ENCODE measurements at places on chromosomes 2 and 18. TPM values are rescaled to one million over a fixed set of nuclear protein-coding genes. Genes with fewer than 3 reads are reported as not detected.

DNA sequence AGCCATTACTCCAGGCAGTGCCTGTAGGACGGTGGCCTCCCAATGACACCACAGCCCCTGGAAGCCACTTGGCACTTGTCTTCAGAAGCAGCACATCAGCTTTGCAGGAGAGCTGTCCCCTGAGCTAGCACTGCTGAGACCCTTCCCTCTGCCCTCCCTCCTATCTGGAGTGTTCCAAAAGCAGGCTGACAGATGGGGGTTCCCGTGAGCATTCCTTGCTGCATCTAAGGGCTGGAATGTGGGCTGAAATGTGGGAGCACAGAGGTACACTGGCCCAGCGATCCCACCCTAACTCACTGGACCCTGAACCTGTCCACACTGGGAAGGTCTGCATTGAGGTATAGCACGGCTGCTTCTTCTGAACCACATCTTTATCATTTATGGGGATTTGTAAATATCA is 230.1 kb downstream of the ANAPC1 start:
- DNase-seq, result no peak

DNA sequence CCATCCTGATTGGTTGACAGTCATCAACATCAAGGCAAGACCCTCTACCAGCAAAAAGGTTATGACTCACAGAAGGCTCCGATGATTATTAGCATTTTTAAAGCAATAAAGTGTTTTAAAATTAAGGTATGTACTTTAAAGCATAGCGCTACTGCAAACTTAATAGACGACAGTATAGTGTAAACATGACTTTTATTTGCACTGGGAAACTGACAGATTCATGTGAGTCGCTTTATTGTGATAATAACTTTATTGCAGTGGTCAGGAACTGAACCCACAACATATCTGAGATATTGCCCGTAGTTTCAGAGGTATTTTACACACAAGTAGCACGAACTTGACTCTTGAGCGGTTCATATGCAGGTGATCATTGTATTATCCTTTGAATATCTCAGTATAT is 249.1 kb downstream of the LTBP1 start:
- DNase-seq, result no peak

DNA sequence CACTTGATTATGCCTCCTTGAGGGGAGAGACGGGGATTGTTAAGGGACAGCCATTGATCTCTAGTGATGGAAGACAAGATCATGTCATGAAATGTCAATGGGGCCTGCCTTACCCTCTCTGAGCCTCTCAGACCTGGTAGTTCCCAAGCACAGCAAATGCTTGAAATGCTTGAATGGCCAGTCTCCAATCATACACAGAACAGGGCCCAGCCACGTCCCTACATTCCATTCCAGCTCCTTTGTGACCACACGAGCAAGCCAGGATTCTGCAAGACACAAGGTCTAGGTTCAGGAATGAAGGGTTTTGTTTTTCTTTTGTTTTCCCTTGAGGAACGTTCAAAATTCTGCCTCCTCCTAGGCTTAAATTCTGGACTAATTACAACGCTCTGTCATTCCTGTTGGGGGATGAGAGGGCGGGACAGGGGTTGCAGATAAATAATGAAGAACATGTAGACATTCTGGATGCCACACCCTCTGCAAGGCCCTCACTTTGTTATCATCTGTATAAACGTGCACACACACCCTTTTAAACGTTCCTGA is 98.1 kb upstream of the YPEL5 start:
- no peak for DNase-seq

- no peak for DNase-seq
Observed at GRCh38 chr2:158357699-158358098, 98.9 kb downstream of the CCDC148 start.

DNA sequence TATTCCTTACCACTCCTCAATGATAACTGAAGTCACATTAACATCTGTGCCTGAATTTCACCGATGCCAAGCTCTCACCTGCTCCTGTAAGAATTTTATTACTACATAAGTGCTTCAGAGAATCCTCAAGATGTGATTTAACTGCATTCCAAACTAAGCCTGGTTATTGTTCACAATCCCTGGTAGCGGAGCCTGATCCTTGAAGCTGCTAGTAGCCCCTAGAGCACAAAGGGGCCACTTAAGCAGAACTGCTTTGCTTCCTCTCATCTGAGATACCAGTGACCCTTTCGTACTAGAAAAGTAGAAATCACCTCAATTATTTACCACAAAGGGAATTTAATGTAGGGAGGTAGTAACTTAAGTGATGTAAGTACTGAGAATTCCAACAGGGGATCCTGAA is 529.6 kb downstream of the CPS1 start:
- no peak for DNase-seq

GRCh38 chr2:85707304-85707703 is 13.1 kb downstream of the GNLY start:
- no peak for DNase-seq

DNA sequence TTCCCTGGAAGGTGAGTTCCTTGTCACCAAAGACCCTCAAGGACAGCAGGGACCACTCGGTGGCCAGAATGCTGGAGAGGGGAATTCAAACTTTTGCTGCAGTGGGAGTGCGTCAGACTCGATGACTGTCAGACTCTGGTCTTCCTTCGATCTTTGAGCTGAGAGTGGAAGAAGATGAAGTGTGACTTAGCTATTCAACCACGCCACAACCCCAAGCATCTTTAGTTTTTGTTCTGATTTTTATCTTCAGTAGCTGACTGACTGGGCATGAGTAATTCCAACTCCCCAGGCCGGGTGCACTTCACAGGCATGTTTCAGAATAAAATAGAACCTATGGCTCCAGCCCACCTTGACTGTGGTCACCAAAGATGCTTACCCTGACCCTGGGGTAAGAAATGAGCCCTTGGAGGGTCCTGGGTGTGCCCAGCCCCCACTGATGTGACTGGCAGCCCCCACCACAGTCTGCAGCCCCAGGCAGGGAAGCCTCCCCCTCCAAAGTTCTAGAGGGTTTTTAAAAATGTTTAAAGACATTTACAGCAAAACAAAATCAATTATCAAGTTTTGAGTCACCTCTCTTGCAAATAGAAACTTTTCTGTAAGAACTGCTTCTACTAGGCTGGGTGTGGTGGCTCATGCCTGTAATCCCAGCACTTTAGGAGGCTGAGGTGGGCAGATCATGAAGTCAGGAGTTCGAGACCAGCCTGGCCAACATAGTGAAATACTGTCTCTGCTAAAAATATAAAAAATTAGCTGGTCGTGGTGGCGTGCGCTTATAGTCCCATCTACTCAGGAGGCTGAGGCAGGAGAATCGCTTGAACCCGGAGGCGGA is 24.9 kb upstream of the YWHAQ start:
- DNase-seq, result no peak

DNA sequence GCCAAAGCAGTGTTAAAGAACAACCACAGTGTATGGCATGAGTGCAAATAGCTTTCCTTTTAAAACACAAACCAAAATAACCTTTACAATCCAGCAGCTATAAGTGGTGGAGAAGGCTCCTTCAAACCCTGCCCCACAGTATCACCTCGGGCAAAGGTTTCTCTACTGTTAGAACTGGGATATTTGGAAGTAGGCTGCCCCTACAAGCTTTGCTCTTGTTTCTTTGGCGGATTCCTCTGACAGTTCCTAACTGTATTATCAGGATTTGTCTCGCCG is 214.8 kb downstream of the ZNF521 start:
- no peak for DNase-seq

GRCh38 chr2:241859017-241859435 is 332 bp upstream of the PDCD1 start:
- no peak for DNase-seq

- no peak for DNase-seq
Observed at GRCh38 chr2:170098626-170099312, 79.2 kb upstream of the MYO3B start.

GRCh38 chr2:102737431-102737830 is 24.4 kb upstream of the TMEM182 start:
- no peak for DNase-seq

DNA sequence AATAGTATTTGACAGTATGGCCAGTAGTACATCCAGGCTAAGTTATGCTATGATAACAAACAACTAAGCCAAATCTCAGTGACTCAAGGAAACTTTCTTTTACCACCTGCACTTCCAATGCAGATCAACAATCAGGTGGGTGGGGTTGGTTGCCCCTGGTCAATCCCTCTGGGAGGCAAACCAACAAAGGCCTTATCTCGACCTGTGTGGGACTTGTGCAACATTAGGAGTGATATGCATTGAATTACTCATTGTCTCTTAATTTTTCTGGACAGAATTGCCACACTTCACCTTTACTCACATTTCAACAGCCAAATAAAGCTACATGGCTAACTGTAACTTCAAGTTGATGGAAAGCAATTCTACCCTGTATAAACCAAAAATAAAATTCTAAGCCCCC is 1049.3 kb upstream of the CDH2 start:
- DNase-seq, result no peak

DNA sequence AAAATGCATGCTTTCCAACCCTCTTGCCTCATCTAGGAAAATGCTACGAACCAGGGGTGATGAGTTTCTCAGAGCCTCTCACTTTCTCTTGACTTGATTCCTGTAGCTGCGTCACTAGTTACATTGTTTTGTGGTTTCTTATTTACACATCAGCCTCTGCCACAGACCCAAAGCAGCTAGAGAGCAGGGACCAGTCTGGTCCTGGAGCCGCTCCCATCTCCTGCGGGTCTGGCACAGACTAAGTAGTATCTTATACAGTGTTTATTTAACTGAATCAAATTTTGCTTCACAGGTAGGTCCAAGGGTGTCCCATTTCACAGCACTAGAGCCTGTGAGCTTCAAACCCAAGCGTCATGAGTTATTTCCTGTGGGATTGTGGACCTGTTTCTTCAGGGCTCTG is 310.5 kb downstream of the MYCN start:
- DNase-seq, result no peak

- DNase-seq, result no peak
Observed at GRCh38 chr2:68559692-68560091, 83.7 kb upstream of the PROKR1 start.

- no peak for DNase-seq
Observed at GRCh38 chr2:230913406-230914143, 11.5 kb downstream of the GPR55 start.

DNA sequence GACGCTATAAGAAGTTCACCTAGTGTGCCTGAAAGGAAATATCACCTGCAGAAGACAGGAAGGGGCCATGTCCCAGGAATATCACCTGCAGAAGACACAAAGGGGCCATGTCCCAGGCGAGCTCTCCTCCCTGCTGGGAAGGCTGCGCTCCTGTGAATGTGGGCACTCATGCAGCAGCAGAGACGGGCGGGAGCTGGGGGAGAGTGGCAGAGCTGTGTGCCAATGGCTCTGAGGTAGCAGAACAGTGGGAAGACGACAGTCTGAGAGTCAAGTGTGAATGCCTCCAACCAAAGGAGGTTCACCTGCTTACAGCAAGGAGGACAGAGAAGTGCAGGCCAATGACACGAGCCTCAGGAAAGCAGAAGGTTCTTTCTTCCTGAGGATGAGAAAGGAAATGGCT is 117.9 kb upstream of the SALL3 start:
- no peak for DNase-seq

- DNase-seq, result no peak
Observed at GRCh38 chr2:157935378-157935906, 59.3 kb upstream of the ACVR1 start.

DNA sequence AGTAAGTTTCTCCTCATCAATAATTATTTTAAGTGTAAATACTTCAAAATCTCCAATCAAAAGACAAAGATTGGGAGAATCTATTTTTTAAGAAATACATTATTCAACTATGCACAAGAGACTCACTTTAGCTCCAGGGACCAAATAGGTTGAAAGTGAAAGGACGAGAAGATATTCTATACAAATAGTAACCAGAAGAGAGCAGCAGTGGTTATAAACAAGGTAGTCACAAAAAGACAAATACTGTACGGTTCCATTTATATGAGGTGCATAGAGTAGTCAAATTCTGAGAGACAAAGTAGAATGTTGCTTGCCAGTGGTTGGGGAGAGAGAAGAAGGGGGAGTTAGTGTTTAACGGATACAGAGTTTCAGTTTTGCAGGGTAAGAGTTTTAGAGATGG is 69.8 kb downstream of the POU3F3 start:
- no peak for DNase-seq

DNA sequence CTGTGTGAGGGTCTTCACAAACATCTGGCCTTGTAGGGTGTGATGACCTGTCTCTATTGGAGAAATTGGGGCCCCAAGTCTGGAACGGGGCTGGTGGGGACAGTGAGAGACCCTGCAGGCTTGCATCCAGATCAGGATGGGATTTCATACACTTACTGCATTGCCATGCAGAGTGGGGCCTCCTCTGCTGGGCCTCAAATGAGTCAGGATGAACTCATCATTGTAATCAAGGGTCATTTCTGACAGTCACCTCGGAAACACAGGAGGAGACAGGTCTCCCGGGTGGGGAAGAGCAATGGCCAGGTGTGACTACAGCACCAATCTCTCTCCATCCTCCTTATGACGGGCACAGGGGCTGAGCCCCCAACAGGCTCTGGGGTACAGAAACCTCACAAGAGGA is 48.1 kb upstream of the GALR1 start:
- DNase-seq, result no peak

DNA sequence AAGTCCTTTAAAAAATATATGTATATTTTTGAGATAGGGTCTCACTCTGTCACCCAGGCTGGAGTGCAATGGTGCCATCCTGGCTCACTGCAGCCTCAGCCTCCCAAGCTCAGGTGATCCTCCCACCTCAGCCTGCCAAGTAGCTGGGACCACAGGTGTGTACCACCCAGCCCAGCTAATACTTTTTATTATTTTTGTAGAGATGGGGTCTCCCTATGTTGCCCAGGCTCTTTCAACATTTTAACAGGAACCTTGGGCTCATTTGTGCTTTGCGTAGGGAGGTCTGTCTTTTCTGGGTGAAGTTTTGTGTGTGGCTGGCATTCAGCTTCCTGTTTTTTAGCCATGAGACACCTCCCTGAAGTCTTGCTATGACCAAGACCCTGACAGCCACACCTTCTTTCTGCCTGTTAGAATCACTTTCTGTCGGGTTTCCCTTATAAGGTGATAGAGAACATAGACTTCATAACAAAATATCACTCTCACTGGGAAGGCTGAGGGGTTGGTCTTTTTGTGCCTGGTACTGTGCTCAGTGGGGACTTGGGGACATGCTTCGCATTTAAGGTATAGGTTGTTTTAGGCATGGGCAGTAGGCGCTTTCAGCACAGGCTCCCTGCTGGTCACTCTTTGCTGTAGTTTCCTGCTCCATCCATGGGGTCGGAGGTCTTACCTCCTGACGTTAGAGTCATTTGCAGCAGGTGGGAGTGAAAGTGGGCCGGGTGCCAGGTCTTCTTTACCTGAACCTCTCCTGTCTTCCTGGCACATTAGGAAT is 3.4 kb downstream of the RAB31 start:
- no peak for DNase-seq

DNA sequence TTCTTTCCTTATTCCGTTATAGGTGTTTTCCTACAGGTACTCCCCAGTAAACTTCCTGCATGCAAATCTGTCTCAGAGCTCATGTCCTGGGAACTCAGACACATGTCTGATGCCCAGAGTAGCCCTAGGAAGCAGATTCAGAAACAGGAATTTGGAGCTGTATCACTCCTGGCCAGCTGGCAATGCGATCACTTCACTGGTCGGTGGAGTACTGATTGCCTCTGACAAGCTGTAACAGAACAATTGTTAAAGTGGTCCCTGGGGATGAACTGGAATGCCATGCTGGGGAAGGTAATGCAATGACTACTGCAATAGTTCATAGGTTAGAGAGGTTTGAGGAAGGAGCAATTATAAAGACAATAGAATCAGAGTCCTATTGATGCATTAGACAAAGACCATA is 131.6 kb upstream of the DOCK10 start:
- DNase-seq, result no peak

UGT1A5 gene
- total RNA-seq, result not detected

KCNIP3 gene
- 5.3 TPM for total RNA-seq

IDH1 gene
- 149 TPM for total RNA-seq

CCDC93 gene
- total RNA-seq, result 36.7 TPM

NLRC4 gene
- not detected for total RNA-seq

HOXD12 gene
- not detected for total RNA-seq

LDLRAD4 gene
- total RNA-seq, result 0.88 TPM

DSC1 gene
- total RNA-seq, result 1.6 TPM

Measured in type B pancreatic cell (in vitro differentiated cells).